ENCODE measurements at places on chromosomes 7 and 10.

GRCh38 chr7:108079648-108080591, 50.2 kb downstream of the LAMB4 start:
- no peak overlapping the region for H3K4me3 ChIP-seq
- no peak for DNase-seq
- H3K27me3 ChIP-seq: peaks cover 1% of the 10 kb centered on the region
- no peak overlapping the region for H3K27ac ChIP-seq
- no peaks in the 10 kb centered on the region for H3K36me3 ChIP-seq
- no peaks in the 10 kb centered on the region for H3K4me1 ChIP-seq

DNA sequence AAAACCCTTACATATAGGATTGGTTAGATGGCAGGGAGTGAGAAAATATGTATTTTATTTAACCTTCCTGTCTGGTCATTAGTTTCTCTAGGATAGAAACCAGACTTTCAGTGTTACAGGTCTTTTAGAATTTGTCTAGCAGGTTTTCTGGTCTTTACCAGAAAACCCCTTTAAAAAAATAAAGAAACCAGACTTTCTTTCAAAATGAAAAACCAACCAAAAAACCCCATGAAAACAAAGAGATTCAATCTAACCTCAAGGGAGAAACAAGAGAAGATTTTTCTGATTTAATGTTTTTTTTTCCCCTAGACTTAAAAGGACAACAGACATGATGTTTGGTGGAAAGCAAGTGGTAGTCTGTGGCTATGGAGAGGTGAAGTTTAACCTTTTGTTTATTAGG, 28.7 kb upstream of the STRIP2 start:
- no peak overlapping the region for H3K4me3 ChIP-seq
- H3K36me3 ChIP-seq: peaks cover 18% of the 10 kb centered on the region
- H3K27me3 ChIP-seq: no peaks in the 10 kb centered on the region
- H3K4me1 ChIP-seq: peaks cover 8% of the 10 kb centered on the region

DNA sequence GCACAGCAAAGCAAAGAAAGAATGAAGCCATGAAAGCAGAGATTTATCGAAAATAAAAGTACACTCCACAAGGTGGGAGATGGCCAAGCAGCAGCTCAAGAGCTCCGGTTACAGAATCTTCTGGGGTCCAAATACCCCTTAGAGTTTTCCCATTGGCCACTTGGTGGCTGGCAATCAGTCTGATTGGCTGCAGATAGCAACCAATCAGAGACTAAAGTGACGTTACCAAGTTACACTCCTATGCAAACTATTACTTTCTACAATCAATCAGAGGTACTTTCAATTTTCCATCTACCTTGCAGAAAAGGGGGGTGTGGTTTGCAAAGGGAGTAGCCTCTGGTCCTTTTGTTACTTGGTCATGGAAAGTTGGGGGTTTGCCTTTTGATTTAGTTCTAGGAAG, 58.0 kb upstream of the AUTS2 start:
- DNase-seq: no peak
- H3K27ac ChIP-seq: no peak overlapping the region
- H3K4me3 ChIP-seq: no peak overlapping the region
- no peaks in the 10 kb centered on the region for H3K4me1 ChIP-seq

DNA sequence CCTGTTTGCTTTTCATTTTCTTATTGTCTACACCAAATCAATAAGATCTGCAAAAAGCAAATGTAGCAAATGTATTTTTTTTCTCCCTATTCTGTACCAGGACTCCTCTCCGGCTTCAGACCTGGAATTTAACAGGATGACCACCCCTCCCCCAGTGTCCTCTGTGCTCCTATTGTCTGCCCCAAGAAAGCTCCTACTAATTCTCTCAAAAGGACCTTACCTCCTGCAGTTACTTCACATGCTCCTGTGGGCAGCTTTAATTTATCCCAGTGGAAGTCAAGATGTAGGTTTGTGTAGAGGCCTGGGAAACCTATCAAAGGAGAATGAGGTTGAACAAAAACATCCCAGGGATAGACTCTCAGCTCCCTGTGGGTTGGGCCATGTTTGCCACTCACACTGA, 31.3 kb downstream of the PLXNA4 start:
- peaks cover 27% of the 10 kb centered on the region for H3K27me3 ChIP-seq
- peaks cover 14% of the 10 kb centered on the region for H3K36me3 ChIP-seq
- no peak for DNase-seq
- H3K4me1 ChIP-seq: peaks cover 17% of the 10 kb centered on the region

GRCh38 chr10:2619916-2620315, 447.4 kb upstream of the PFKP start:
- H3K27me3 ChIP-seq: no peaks in the 10 kb centered on the region
- no peaks in the 10 kb centered on the region for H3K36me3 ChIP-seq
- no peak overlapping the region for H3K4me3 ChIP-seq
- H3K27ac ChIP-seq: no peak overlapping the region
- no peaks in the 10 kb centered on the region for H3K4me1 ChIP-seq

DNA sequence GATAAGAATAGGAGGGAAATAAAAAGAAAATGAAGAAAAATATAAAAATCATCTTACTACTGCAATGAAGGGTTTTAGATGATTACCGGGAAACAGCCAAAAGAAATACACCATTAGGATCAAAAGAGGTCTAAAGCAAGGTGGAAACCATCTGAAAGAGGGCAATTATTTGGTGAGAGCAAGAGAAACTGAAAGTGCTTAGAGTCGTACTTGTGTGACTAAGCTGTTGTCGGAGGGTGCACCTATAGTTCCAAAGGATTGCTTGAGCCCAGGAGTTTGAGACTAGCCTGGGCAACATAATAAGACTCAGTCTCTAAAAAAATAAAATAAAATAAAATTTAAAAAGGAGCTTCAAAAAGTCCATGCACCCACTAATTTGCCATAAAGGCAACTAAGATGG, 169.5 kb downstream of the DKK1 start:
- H3K27ac ChIP-seq: no peak overlapping the region
- DNase-seq: no peak
- no peaks in the 10 kb centered on the region for H3K36me3 ChIP-seq
- no peaks in the 10 kb centered on the region for H3K27me3 ChIP-seq

- no peaks in the 10 kb centered on the region for H3K36me3 ChIP-seq
- peaks cover 6% of the 10 kb centered on the region for H3K27me3 ChIP-seq
- no peaks in the 10 kb centered on the region for H3K4me1 ChIP-seq
- H3K4me3 ChIP-seq: no peak overlapping the region
These were observed 157.7 kb upstream of the COL1A2 start for GRCh38 chr7:94236960-94237359.

- no peaks in the 10 kb centered on the region for H3K4me1 ChIP-seq
- no peak overlapping the region for H3K27ac ChIP-seq
- no peaks in the 10 kb centered on the region for H3K36me3 ChIP-seq
- peaks cover 10% of the 10 kb centered on the region for H3K27me3 ChIP-seq
- H3K4me3 ChIP-seq: no peak overlapping the region
These were observed 124.3 kb downstream of the NRCAM start for GRCh38 chr7:108331971-108332370.

- peaks cover 33% of the 10 kb centered on the region for H3K36me3 ChIP-seq
- no peaks in the 10 kb centered on the region for H3K27me3 ChIP-seq
- H3K4me1 ChIP-seq: peaks cover 60% of the 10 kb centered on the region
These were observed 85.4 kb downstream of the ARID5B start for GRCh38 chr10:61986788-61987492.

- H3K36me3 ChIP-seq: no peaks in the 10 kb centered on the region
- no peak for DNase-seq
- H3K4me1 ChIP-seq: no peaks in the 10 kb centered on the region
- no peaks in the 10 kb centered on the region for H3K27me3 ChIP-seq
- no peak overlapping the region for H3K4me3 ChIP-seq
These were observed 114.0 kb downstream of the BBS9 start for GRCh38 chr7:33243319-33243881.

- H3K4me3 ChIP-seq: no peak overlapping the region
- no peaks in the 10 kb centered on the region for H3K27me3 ChIP-seq
- H3K27ac ChIP-seq: no peak overlapping the region
- no peaks in the 10 kb centered on the region for H3K36me3 ChIP-seq
- DNase-seq: no peak
These were observed 61.6 kb upstream of the SRPK2 start for GRCh38 chr7:105450177-105450861.

DNA sequence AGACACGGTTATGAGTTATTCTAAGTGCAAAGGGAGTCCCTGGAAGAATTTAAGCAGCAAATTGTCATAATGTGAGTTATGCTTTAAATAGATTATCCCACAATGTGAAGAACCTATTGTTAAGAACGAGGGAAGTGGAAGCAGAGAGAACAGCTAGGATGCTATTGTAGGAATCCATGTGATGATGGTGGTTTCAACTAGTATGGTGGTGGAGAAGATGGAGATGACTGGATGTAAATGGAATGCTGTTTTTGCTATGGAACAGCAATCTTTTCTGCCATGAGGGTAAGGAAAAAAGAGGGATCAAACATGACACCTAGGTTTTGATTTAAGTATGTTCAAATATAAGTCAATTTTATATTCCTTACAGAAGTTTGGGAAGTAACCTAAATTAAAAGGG, 191.3 kb downstream of the RNF133 start:
- H3K4me1 ChIP-seq: no peaks in the 10 kb centered on the region
- H3K36me3 ChIP-seq: no peaks in the 10 kb centered on the region
- H3K27me3 ChIP-seq: no peaks in the 10 kb centered on the region
- H3K27ac ChIP-seq: no peak overlapping the region

- H3K27me3 ChIP-seq: no peaks in the 10 kb centered on the region
- no peak overlapping the region for H3K4me3 ChIP-seq
- H3K4me1 ChIP-seq: no peaks in the 10 kb centered on the region
- DNase-seq: no peak
These were observed 692.7 kb downstream of the MAGI2 start for GRCh38 chr7:78760620-78761355.

GRCh38 chr7:45181286-45181960, 23.8 kb downstream of the RAMP3 start:
- H3K4me1 ChIP-seq: no peaks in the 10 kb centered on the region
- H3K4me3 ChIP-seq: no peak overlapping the region
- H3K27me3 ChIP-seq: no peaks in the 10 kb centered on the region
- no peak overlapping the region for H3K27ac ChIP-seq

DNA sequence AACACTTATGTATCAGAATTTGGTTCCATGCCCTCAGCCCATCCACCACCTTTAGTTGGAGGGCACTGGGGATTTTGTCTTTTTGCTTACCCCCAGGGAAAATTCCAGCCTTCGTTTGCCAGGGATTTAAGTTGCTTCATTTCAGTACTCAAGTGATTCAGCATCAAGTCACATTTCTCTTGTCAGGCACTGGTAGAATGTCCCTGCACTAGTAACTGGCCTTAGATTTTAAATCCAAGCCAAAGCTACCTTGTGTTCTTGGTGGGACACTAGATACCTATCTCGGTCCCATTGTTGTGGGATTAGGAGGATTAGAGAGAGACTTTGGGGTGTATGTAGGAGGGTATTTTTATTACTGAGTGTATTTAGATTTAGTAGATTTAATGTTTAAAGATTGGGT, 613.1 kb downstream of the SUGCT start:
- no peak overlapping the region for H3K27ac ChIP-seq
- H3K36me3 ChIP-seq: no peaks in the 10 kb centered on the region
- no peak for DNase-seq
- no peak overlapping the region for H3K4me3 ChIP-seq

DNA sequence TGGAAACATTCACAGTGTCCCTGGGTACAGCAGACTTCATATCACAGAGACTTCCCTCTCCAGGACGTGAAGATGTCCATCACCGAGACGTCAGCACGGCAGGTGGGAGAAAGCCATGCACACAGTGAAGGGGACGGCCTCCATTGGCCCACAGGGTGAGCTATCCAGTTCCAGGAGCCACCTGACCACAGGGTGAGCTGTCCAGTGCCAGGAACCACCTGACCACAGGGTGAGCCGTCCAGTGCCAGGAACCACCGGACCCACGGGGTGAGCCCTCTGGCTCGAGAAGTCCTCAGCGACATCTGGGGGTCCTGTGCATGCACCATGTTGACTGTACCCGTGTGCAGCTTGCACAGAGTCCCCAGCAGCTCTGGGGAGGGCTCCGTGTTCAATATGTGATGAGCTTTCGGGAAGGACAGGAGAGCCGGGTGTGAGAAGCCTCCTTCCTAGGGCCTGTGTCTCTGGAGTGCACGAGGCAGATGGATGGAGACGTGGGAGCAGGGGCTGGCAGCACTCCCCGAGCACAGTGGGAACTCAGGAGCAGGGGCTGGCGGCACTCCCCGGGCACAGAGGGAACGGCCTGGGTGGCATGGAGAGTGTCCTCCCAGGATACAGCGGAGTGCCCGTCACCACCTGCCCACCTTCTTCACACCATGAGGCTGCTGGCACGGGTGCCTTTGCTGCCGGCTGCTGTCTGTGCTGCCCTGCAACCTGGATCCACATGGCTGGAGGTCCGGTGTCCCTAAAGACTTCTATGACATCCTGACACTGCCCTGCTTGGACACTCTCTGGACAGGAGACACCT, 616.2 kb downstream of the DNAJB6 start:
- no peak overlapping the region for H3K27ac ChIP-seq
- no peak for DNase-seq
- H3K4me3 ChIP-seq: no peak overlapping the region

GRCh38 chr7:36887233-36887632, 162.9 kb upstream of the AOAH start:
- H3K4me1 ChIP-seq: peaks cover 13% of the 10 kb centered on the region
- no peak overlapping the region for H3K27ac ChIP-seq
- no peak overlapping the region for H3K4me3 ChIP-seq

GRCh38 chr7:3482147-3482921, 181.3 kb downstream of the SDK1 start:
- DNase-seq: no peak
- no peak overlapping the region for H3K27ac ChIP-seq
- no peak overlapping the region for H3K4me3 ChIP-seq
- no peaks in the 10 kb centered on the region for H3K36me3 ChIP-seq
- H3K27me3 ChIP-seq: peaks cover 9% of the 10 kb centered on the region

DNA sequence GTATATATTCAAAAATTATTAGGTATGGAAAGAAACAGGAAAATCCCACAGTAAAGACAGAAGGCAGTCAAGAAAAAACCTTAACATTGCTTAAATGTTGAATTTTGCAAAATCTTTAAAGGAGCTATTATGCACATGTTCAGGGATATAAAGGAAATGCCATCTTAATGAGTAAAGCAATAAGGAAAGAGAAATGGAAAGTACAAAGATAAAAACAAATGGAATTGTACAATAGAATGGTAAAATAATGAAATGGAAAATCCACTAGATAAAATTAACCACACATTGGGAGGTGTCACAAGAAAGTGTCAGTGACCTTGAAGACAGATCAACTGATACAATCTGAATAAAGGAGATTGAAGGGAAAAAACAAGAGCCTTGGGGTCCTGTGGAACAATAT, 82.0 kb downstream of the KIF20B start:
- no peak overlapping the region for H3K4me3 ChIP-seq
- no peaks in the 10 kb centered on the region for H3K27me3 ChIP-seq
- no peak for DNase-seq
- peaks cover 15% of the 10 kb centered on the region for H3K36me3 ChIP-seq

GRCh38 chr7:37815671-37816371, 32.6 kb upstream of the NME8 start:
- peaks cover 15% of the 10 kb centered on the region for H3K27me3 ChIP-seq
- no peak for DNase-seq
- H3K4me3 ChIP-seq: no peak overlapping the region
- no peak overlapping the region for H3K27ac ChIP-seq
- peaks cover 4% of the 10 kb centered on the region for H3K4me1 ChIP-seq
- no peaks in the 10 kb centered on the region for H3K36me3 ChIP-seq

DNA sequence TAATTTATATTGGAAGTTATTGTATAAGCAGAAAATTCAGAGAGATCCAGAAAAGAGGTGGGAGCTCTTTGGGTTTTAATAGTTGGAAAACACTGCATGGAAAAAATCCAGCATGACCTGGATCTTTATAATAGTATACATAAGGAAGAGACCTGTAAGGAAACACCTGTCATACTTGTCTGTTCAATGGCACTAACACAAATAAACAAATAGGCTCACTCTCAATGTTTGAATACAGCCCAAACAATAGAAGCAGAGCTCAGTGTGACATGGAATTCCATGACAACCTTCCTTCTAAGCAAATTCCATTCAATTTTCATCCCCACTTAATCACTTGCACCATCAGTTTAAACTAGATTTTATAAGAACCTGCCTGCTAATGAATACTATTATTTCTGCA, 31.7 kb downstream of the CISD1 start:
- H3K4me1 ChIP-seq: no peaks in the 10 kb centered on the region
- no peak for DNase-seq
- no peaks in the 10 kb centered on the region for H3K36me3 ChIP-seq
- no peak overlapping the region for H3K4me3 ChIP-seq
